ENCODE measurements at places on chromosomes 3 and 15.

DNA sequence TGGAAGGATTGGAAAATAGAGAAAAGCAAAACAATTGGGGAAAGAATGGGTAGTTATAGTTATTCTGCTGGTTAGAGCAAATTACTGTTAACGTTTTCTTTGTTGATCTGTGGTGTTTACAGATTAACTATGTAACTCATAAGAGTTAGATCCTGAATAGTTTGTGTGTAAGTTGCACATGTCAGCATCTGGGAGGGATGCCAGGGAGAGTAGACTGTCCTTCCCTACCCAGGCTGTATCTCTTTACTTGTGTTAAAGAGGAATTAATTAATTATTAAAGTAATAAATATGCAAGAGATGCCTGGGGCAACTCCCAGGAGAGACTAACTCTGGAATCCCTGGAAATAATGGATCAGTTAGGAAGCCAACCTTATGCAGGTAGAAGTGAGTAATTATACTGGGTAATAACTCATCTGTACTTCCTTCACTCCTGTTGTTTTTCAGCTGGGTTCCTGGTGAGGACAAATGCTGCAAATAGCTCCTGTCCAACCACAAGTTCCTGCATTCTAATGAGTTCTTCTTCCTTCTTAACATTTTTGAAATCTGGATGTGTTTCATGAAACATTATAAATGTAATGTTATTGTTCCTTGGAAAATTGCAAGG lies 18.9 kb downstream of the GHRL start:
- DNase-seq, result no peak

DNA sequence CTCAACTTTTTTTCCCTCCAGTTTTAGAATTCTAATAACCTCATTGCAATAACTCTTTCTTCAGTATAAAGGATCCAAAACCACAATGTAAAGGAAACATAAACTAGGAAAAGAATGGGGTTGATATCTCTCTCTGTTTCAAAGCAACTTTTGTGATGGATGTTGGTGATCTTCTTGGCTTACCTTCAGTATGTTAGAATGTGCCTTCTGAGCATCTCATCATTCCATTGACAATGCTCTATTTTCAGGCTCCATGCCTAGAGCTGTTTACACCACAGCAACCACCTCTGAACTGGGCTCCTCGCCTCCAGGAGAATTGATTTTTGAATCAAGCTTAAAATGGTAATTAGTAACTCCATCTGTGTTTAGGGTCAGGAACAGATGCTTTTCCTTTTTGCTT lies 6.6 kb downstream of the NLGN1 start:
- DNase-seq, result no peak

- DNase-seq, result no peak
These were observed 183.4 kb upstream of the THRB start for GRCh38 chr3:24678021-24678420.

- no peak for DNase-seq
These were observed 337.3 kb upstream of the TBC1D5 start for GRCh38 chr3:18079739-18080138.

DNA sequence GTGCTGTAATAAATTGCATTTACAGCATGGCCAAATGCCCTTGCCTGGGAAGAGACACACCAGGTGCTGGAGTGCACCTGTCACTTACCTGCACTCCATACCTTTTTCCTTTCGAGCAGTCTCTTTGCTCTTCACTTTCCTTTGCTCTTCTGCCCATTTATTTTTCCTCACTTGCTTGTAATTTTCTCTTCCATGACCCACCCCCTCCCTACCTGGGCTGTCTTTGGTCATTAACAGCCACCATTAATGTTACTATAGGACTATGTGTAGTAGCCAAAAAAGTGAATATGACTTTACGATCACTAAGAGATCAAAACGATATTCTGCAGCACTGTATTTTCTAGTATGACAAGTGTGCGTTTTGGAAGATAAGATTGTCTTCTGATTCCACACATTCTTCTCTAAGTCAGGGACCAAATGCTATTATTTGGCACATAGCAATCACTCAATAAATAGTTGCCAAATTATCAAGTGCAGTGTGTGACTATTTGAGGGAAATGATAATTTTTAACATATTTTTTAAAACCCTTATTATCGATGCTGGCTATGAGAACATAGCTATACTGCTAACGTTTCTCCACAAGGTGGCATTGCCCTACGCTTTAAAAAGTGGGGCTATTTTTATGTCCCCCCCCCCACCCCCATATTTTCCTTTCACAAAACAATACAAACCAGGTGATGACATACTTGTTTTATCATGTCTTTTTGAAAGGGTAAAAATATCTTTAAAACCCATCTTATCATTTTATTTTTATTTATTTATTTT lies 114.4 kb downstream of the GHSR start:
- no peak for DNase-seq

GRCh38 chr3:98710067-98710659 lies 53.0 kb upstream of the ST3GAL6 start:
- no peak for DNase-seq

GRCh38 chr15:64004587-64004986 lies 41.7 kb downstream of the DAPK2 start:
- DNase-seq, result no peak

DNA sequence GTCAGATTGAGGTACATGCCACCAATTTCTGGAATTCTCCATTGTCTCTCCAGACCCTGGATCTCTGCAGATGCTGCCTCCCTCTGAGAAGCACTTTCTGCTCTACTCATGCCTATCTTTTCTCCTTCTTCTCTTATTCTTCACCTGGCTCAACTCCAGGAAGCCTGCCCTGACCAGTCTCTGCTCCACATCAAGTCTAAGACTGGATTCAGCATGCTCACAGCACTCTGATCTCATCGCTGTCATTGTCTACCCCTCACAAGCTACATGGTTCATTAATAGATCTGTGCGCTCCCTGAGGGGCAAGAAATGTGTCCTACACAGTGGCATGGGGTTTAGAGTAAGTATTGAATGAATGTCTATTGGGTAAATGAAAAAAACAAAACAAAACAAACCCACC lies 38.7 kb downstream of the CCR4 start:
- no peak for DNase-seq

GRCh38 chr15:39415634-39416033 lies 165.2 kb upstream of the THBS1 start:
- no peak for DNase-seq

- no peak for DNase-seq
These were observed 876 bp downstream of the PLSCR1 start for GRCh38 chr3:146543461-146544001.

DNA sequence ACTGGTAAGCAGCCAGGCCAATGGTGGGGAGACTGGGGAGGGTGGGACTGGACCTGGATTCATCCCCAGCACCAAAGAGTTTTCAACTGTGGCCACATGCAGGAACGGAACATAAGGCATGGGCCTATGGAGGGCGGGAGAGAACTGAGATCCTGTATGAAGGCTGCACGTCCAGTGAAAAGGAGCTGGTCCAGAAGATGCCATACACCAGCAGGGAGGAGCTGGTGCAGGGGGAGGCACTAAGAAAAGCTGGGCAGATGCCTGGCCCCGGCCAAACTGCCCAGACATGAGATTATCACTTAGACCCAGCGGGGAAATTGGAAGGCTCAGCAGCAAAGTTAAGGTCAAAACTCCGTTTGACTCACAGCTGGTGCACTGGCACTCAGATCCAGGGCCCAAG lies 58.1 kb upstream of the MCF2L2 start:
- no peak for DNase-seq

DNA sequence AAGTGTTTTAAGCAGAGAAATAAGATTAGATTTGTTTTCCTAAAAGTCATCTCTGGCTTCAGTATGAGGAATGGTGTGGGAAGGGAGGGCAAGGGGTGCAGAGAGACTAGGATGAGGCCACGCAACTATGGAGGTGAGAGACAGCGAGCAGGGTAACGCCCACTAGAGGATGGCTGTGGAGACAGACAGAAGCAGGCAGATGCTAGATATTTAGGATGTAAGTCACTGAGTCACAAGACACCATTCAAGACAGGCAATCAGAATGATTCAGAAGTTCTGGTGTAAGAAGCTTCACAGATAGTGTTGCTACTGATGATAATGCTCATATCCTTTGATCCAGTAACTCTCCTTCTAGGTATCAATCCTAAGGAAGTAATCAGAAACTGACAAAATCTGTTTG lies 19.1 kb downstream of the HSPBAP1 start:
- no peak for DNase-seq

DNA sequence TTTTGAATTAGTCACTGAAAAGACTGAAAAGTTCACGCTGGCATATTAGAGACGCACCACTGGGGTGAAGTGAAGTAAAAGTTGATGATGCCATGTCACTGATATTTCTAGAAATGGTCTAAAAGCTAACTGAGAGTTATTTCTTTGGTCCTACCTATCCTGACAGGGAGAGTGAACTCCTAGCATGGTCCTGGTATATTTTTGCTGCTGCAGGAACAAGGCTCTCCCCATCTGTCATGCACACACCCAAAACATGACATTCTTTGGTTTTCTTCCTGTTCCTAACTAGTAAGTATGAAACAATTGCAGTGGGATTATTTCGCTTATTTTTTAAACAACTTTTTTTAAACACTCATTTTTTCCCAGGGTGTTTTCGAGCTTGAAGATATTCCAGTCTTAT lies 466.7 kb downstream of the ERC2 start:
- no peak for DNase-seq

DNA sequence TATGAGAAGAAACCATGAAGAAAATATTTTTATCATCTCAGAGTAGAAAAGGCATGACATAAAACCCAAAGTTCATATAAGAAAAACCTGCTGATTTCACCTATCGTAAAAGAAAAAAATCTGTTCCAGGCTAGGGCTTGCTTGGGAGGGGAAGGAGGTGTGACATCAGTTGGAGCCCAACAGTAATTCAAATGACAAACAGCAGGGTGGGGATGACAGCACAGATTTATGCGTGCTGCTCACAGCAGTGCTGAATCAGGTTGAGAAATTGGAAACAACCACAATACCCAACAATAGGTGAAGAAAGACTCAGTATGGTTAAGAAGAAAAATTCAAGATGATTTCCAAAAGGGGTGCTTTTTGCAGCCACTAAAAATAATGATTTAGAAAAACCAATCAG lies 172.4 kb downstream of the PDE8A start:
- DNase-seq, result no peak

DNA sequence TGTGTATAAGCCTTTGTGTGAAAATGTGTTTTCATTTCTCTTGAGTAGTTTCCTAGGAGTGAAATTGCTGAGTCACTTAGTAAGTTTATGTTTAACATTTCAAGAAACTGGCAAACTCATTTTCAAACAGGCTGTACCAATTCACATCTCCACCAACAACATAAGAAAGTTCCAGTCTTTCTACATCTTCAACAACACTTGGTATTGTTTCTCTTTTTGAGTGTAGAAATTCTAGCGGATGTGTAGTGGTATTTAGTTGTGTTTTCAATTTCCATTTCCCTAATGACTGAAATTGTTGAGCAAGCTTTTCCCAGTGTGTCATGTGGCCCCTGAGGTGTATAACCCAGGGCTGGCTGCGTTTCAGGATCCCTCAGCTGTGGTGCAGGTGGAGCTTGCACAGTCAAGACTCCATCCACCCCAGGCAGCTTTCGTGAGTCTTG lies 258.5 kb downstream of the PDCD6IP start:
- no peak for DNase-seq

- DNase-seq, result no peak
These were observed 1.5 kb upstream of the VIPR1 start for GRCh38 chr3:42500909-42501308.

GRCh38 chr3:155553780-155554179 lies 191.1 kb downstream of the PLCH1 start:
- DNase-seq, result no peak

- no peak for DNase-seq
These were observed at the start of gene COL6A5 for GRCh38 chr3:130345487-130346079. Gene COL6A5, plus strand, starts transcription at chr3:130345672. Its CDS starts 27,967 bp downstream, at chr3:130373639.

GRCh38 chr15:65101411-65101890 lies 13.5 kb downstream of the UBAP1L start:
- peak; percentile 31 for DNase-seq

GRCh38 chr3:115218859-115219258 lies 71.8 kb upstream of the ZBTB20 start:
- DNase-seq, result no peak

DNA sequence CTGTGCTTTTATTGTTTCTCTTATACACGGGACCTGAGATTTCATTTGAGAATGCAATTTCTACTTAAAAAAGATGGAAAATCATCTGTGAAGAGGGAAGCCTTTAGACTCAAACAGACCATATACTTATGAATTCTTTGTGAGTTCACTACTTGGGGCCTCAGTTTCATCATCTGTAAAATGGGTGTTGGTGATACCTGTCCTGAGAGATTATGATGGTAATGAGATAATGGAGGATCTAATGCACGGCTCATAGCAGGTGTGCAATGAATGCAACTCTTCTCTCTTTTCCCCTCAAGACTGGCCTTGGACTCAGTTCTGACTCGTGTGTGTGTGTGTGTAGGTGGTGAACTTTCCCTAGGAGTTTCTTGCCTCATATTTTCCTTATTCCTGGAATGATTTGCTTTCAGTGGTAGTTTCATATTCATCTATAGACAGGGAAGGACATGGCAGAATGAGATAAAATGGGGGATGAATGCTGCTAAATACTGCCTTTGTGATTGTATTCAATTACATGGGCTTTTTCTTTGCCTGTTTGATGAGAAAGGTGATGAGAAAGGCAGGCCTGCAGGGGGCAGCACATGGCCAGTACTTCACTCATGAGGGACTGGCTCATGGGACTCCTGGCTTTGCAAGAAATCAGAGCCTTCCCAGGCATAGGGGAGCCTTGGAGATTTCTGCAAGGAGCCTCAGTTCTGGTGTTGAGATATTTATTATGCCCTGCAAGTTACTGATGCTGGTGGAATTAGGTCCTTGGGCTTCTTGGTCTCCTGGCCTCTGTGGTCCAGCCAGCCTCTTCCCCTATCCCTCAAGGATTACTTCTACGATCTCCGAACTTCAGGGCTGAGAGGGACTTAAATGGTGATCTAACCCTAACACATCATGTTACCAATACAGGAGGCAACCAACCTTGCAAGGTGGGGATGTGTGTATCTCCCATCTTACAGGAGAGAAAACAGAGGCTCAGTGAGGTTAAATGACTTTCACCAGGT lies 70.7 kb downstream of the RPLP1 start:
- DNase-seq, result peak; percentile 61

GRCh38 chr3:47512416-47513124 lies 942 bp downstream of the ELP6 start:
- no peak for DNase-seq

DNA sequence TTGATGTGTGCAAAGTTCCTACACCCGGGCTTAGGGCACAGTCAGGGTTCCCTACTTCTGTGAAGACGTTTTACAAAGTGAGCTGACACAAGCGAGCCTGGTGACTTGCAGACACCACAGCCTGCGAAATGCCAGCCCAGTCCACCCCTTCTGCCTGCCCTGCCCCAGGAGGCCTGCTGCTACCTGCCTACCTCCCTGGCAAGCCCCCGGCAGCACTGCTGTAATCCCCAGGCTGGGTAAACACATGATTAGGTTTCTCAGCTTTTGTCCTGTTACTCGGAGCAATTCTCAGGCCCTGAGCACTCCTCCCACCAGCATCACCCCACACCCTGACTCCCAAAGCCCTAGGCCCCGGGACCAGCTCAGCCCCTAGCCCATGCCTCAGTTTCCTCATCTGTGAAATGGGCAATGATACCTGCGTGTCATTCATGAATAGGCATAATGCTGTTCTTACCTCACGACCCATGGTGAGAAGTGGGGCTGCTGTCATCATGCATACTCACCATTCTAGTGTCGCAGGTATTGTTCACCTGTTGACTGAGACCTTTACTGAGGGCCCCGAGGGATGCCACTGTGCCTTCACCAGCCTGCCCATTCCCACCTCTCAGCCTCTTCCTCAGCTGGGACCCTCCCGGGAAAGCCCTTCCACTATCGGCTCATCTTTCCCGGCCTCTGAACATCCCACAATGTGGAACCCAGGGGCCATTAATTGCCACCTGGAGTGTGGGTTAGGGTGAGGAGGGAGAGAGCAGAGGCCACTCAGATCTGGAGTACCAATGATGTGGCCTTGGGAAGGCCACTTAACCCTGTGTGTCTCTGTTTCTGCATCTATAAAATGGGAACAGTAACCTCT lies 31.5 kb upstream of the SLC6A6 start:
- no peak for DNase-seq
